ENCODE measurements at places on chromosomes 12 and 14. TPM values are rescaled to one million over a fixed set of nuclear protein-coding genes. Genes with fewer than 3 reads are reported as not detected.

KANSL2 gene
- total RNA-seq = 32.4 TPM

DNA sequence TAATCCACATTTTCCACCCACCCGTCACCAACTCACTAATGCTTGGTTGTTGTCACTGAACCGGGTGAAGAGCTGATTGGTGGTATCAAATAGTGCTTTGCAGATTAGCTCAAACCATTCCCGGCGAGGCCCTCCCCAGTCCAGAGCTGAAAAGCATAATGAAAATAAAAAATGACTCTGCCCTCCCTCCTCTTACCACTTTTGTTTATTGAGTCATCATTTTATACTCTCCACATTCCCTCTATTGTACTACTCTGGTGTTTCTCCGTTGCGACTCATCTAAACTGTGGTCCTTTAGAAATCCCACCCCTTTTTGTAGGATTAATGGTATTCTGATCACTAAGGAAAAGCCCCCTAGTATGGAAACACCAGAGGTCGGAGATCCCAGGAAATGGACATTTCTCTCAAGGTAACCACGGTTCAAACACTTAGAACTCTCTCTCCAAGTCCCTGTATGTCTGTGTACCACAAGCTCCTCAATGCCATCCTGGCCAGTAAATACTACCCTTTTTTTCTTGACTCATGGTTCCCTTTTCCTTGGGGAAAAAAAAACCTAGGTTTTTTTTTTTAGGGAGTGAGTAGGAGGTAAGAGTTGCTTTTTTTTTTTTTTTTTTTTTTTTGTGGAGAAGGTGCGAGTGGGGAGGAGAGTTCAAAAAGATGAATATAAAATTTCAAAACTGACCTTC is 42.0 kb downstream of the AREL1 start:
- H3K27me3 ChIP-seq = no peaks in the 10 kb centered on the region
- peaks cover 79% of the 10 kb centered on the region for H3K36me3 ChIP-seq
- no peaks in the 10 kb centered on the region for H3K4me1 ChIP-seq
- no peak overlapping the region for H3K27ac ChIP-seq

DNA sequence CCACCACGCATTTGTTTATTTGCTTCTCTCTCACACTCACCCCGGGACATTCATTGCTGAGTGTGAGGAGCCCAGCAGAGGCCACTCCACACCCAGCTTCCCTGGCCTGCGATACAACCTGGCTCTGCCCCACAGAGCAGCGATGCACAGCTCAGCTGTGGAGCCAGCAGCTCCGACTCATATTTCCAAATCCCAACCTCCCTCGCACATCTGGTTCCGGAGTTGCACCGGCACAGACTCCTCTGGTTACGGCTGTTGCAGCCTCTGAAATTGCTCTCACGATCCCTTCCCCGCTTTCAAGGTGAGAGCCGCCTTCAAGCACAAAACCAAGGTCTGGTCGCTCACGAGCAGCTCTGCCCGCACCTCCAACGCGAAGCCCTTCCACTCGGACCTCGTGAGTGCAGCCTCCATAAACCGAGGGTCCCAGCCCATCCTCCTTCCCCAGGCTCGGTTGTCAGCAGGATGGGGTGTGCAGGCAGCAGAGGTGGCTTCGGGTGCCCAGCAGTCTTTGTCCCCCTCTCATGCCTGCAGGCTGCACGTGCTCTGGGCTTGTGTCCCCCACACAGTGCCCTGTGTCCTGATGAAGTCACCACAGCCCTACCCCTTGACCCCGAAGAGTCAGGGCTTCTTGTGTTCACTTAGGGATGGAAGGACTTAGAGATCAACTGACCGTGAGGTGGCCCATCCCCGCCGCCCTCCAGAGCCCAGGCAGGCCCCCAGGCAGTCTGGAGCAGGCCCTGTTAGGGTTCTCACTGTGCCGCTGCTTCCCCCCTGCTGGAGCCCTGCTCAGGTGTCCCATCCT is 184.3 kb downstream of the ADGRD1 start:
- H3K27ac ChIP-seq = no peak overlapping the region
- no peaks in the 10 kb centered on the region for H3K27me3 ChIP-seq
- H3K4me1 ChIP-seq = no peaks in the 10 kb centered on the region
- H3K4me3 ChIP-seq = no peak overlapping the region

DNA sequence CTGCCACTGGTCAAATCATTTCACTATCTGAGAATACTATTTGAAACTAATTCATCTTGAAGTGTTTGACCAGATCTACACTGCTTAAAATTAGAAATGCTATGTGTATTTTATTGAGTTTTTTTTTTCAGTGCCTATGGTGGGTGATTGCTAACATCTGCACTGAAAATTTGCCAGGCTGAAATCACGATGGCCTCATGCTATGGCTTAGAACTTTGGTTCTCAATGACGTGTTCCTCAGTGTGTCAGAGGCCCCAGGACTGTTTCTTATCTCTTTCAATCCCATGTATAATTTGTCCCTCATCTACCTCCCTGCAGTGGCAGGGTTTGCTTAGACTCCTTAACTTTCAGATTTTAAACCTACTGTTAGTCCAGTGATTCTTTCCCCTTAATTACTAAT is 36.2 kb upstream of the NKX2-8 start:
- no peaks in the 10 kb centered on the region for H3K36me3 ChIP-seq
- no peaks in the 10 kb centered on the region for H3K27me3 ChIP-seq
- no peaks in the 10 kb centered on the region for H3K4me1 ChIP-seq
- no peak for DNase-seq

DNA sequence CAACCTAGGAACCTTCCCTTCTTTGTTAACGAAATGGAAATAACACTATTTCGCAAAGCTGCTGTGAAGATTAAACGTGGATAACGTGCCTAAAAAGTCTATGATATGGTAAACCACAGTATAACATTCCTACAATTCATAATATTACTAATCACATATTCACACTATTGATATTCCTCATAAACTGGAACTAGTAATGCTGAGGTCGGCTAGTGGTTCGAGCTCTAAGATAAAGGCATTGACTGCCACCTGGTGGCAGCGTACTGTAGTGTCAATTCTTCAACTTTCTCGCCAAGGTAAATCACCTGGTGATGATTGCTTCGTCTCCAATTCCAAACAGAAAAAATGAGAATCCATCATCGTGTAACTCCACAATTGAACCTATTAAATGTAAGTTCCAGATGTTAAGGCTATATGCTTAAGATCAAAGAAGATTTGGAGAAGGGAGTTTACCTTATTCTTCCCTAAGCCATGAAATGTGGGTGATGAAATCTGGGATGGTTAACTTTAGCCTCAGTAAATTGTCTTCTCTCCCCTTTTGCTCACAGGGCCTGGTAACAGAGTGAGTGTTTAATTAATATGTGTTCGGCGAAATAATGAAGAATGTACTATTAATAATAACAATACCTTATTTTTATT is 197.5 kb upstream of the TMEM132C start:
- no peak overlapping the region for H3K27ac ChIP-seq
- no peak overlapping the region for H3K4me3 ChIP-seq
- DNase-seq = peak; percentile 62
- H3K27me3 ChIP-seq = no peaks in the 10 kb centered on the region

DNA sequence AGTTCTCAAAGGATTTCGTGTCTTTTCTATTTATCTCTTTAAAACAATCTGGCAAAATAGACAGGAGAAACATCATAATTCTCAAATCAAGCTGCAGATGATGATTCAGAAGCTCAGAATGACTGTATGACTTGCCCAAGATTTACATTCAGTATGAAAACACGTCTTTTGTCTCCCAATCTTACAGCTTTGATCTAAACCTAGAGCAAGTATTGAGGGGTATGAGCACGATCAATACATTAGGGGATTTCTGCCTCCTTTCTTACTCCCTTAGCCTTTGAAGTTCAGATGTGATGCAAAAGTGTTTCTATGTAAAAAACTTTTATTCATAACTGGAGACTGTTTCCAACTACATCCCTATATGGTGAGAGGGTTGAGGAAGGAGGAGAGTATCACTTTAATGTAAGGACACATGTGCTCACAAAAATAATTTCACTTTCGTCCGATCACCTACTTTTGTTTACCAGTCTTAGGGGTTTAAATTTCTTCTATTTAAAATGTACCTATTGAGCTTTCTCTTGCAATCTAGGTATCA is 454.8 kb downstream of the TMTC2 start:
- no peaks in the 10 kb centered on the region for H3K36me3 ChIP-seq
- H3K27me3 ChIP-seq = no peaks in the 10 kb centered on the region
- no peak overlapping the region for H3K27ac ChIP-seq
- no peaks in the 10 kb centered on the region for H3K4me1 ChIP-seq

DNA sequence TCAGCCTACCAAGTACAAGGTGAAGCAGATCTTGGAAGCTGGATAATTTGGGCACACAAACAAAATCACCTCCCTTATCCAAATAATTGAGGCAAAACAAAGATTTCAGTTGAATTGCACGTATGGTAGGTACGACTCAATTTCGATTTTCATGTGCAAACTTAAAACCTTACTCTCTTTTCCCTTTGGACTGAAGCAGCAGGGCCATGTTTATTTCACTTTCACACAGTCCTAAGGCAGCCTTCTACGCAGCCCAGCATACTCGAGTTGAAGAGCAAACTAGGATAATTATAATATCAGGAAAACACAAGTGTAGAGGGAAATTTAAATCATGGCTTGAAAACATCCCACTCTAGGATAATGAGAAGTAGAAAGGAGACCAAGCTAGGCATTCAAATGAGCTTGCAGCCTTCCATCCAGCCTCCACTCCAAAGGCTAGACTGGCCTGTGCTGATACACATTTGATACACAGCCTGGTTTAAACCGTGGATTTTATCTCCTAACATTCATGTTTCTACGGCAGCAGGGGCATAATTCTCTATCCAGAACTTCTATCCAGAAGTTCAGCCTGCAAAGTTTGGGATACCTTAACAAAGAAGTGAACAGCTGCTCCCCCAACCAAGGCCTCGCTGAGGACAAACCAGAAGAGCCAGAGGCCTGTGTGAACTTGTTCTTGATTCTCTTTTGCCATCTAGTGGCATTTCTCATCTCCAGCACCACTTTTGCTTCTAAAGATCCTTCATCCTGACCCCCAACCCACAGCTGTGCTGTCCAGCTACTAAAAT is 2.4 kb upstream of the RNASE7 start:
- H3K4me3 ChIP-seq = no peak overlapping the region
- DNase-seq = peak; percentile 73
- H3K4me1 ChIP-seq = peaks cover 62% of the 10 kb centered on the region
